ENCODE measurements at places on chromosomes 5 and 9. TPM values are rescaled to one million over a fixed set of nuclear protein-coding genes. Genes with fewer than 3 reads are reported as not detected.

LCP2 gene
- not detected for total RNA-seq

CDC20B gene
- 0.13 TPM for total RNA-seq

DNA sequence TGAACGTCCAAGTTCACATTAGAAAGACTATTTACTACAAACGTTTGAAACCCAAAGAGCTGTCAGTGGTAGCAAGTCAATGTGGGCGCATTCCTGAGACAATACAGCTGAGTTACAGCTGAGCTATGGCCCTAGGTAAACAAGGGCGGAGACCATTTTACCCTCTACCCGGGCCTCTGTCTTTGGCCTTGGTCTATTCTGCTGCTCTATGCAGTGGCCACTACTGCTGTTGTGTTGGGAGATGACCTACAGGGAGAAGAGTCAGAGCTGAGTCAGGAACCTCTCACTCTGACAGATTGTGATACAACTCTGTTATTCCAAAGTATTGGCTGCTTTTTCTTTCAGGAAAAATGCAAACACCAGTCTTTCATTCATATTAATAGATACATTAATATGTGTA, 700.6 kb downstream of the SEMA5A start:
- DNase-seq, result no peak

DNA sequence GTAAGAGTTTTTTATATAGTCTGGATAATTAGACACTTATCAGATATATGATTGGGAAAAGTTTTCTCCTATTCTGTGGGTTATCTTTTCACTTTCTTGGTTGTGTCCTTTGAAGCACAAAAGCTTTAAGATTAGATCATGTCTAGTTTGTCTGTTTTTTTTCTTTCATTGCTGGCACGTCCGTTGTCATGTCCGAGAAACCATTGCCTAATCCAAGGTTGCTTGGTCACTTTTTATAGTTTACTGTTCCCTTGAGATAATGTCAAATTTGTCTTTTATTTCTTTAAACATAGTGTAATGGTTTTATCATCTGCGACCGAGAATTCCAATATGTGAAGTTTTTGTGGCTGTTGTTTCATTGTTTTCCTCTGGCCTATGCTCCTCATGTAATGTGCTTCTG, 28.8 kb downstream of the GARNL3 start:
- no peak for DNase-seq

DNA sequence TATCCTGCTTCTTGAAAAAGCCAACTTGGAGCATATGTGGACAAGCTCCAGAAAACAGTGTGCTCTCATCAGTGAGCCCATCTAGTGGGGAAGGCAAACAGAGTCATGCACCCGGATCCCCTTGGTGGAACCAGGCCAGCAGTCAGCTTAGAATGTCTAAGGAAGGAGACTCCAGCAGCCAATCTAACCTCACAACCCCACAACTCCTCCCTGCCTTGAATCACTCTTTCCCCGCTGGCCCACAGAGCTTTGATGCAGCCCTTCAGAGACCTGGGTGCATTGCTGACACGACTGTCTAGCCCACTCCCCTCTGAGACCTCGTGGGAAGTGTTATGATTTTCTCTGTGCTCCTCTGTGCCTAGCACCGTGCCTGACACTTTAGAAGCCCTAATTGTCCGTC, 623.7 kb downstream of the BNC2 start:
- no peak for DNase-seq

DNA sequence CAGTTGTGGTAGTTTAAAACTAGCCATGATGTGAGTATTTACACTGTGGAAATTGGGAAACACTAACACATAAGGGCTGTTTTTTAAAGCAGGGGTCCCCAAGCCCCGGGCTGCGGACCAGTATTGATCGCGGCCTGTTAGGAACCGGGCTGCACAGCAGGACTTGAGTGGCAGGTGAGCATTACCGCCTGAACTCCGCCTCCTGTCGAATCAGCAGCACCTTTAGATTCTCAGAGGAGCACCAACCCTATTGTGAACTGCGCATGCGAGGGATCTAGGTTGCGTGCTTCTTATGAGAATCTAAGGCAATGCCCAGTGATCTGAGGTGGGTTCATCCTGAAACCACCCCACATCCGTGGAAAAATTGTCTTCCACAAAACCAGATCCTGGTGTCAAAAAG, 127.8 kb downstream of the PCSK5 start:
- DNase-seq, result peak; percentile 50

DNA sequence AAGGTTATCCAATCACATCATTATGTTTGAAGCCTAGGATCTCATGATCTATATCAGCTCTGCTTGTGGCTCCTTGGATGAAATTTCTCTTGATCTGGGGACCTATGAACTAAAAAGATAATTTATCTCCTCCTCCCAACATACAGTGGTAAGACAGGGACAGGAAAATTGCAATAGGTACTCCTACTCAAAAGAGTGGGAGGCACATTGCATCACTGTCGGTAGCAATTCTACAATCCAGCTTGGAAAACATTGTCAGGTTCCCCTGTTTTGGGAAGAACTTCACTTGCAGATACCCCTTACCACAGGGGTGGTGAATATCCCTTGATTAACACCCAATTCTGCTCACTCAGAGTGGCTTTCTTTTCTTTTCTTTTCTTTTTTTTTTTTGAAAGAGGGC, 107.7 kb downstream of the HSPA4 start:
- no peak for DNase-seq

DNA sequence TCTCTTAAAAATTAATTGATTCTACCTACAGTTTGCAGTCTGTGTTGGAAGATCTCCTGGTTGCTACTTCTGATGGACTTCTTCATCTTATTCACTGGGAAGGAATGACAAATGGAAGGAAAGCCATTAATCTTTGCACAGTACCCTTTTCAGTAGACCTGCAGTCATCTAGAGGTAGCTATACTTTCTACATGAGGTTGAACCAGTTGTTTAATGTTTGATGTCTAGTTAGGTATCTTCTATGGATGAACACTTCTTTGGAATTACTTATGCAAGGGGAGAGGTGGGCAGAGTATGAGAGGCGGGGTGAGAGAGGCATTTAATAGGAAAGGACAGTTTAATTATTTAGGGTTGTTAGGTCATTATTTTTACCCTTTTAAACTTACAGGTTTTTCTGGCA, 91.2 kb downstream of the RIC1 start:
- no peak for DNase-seq

DNA sequence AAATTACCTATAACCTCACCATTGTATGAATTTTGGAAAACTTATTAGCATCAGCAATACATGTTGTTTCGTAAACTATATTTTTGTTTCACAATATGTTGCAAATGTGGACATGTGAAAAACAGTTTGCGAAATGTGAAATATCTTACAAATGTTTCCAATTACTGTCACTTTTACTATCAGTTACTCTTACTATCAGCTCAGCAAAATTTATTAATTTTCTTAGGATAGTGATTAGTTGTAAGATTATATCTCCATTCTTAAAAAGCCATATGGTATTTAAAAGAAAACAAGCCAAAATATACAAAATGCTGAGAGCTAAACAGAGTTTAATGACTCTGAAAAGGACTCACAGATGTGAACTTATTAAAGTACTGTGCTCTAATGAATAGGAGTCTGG, 111.9 kb upstream of the LPAR1 start:
- no peak for DNase-seq

MRRF gene
- total RNA-seq, result 25.2 TPM

COL15A1 gene
- total RNA-seq, result 0.27 TPM

DNA sequence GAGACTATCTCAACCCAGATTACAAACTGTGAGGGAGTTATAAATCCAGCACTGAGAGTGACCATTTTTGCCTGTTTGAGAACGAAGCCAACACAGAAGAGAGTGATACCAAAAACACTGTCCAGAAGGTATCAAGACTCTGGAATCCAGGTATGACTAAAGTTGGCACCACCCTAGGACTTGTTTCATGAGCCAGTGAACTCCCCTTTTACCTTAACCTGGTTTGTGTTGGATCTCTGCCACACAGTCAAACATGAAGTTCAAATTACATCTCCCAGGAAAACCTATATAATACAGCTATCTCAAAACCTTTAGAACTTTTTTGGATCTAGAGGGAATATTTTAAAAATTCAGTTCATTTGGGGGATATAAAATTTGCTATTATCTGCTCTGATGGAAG, 11.4 kb downstream of the ZBTB5 start:
- no peak for DNase-seq

DNA sequence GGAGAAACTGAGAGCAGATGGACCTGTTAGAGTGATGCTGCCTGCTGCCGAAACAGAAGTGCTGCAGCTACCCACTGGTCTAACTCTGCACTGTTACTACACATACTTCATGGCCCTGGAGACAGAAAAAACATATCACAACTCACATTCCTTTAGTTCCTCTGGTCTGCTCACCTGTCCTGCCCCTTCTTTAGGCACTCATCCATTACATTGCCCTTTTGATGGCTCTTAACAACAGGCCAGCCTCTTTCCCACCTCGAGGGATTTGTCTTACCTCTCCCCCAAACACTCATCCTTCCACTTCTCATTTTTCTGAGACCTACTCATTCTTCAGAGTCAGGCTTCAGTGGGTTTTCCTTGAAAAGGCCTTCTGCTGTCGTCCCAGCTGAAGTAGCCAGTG, 49.2 kb downstream of the KCTD16 start:
- no peak for DNase-seq

GRCh38 chr9:115495052-115495635, 377.2 kb upstream of the TNC start:
- DNase-seq, result no peak

GRCh38 chr9:3863686-3864085, 337.9 kb upstream of the RFX3 start:
- DNase-seq, result no peak

LVRN gene
- 0.38 TPM for total RNA-seq

ZFP37 gene
- total RNA-seq, result 4.2 TPM

FLT4 gene
- 5.0 TPM for total RNA-seq

DNA sequence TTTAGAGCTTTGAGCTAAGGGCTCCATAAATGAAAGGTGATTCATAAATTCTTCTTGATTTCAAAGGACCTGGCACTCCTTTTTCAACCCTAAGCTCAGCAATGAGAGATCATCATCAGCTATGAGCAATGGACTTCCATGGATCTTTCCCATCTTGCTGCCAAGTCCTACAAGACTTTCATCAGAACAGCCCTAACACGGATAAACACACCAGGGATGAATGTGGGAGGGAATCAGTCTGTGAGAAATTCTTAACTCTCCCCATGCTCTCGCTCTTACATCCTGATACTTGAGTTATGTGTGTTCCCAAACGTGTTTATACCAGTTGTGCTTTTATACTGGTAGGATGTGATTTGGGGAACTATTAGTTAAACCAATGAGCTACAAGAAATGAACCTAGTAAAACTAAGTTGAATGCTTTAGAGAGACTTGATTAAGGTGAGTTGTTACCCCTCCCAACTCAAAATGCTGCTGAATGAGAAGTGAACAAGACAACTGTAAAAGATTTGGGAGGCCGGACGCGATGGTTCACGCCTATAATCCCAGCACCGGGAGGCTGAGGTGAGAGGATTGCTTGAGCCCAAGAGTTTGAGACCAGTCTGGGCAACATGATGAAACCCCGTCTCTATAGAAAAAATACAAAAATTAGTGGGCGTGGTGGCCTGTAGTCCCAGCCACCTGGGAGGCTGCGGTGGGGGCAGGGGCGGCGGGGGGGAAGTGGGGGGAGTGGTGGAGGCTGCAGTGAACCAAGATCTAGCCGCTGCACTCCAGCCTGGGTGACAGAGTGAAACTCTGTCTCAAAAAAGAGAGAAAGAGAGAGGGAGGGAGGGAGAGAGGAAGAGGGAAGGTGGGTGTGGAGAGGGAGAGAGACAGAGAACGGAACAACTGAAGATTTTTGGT, 5.2 kb upstream of the RPL26L1 start:
- DNase-seq, result no peak

DNA sequence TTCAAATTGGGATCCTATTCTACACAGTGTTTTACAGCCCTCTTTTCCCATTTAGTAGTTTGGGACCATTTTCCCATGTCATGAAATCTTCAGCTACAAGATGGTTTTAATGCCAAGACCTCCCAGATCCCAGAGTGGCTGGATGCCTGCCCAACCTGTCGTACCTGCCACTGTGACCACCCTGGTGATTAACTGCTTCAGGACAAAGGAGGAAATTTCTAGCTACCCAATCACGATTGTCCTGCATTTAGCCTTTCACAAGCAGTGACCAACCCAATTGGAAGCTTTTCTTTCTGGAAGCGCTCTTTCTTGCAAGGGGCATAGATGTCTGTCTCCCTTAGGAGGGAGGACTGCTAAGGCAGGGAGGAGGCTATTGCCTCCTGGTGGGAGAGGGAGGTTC, 13.8 kb downstream of the IL9 start:
- DNase-seq, result no peak

- no peak for DNase-seq
Measured at GRCh38 chr5:115859378-115859777, 17.6 kb downstream of the AP3S1 start.

PLPP7 gene
- 2.8 TPM for total RNA-seq

- no peak for DNase-seq
Measured at GRCh38 chr5:176550275-176550831, 1.2 kb downstream of the CDHR2 start.

DNA sequence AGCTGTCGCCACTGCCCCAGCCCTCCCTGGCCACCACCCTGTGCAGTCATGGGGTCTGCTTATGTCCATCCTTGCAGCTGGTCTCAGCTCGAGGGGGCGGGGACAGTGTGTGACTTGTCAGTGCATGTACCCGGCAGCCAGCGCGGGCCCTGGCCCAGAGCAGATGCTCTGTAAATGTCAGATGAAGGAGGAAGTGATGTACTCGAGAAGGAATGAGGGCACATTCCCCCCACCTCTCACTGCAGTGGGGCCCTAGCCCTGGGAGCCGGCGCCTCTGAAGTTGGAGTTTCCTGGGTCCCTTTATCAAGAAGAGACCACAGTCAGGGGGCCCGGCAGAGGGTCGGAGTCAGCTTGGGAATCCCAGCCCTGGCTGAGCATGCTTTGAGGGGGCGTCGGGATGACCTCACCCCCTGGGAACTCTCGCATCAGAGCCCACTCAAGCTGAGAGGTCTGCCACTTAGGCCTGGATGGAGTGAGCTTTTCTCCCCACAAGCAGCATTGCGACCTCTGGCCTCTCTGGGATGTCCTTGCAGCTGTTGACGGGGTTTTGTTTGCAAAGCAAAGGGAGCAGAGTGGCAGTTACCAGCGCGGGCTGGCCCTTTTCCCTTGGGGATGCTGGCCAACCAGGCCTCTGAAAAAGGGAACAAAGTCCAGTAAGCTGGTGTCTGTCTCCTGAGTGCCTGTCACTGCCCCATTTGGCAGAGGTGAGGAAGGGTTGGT, 19.0 kb downstream of the NEURL1B start:
- peak; percentile 85 for DNase-seq

LEAP2 gene
- total RNA-seq, result 1.2 TPM

MAMDC2 gene
- 2.5 TPM for total RNA-seq

DNA sequence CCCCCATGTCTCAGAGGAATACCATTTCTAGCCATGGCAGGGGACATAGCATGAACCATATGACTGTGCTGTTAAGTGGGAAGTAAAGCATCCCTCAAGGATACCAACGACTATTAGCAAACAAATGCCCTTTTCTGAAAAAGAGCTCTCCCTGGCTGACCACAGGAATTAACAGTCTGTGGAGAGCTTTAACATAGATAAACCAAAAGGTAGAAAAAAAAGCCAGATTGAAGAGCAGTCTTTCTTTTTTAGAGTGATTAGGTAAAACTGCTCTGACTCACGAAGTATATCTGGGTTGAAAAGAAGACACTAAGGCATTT, 532.7 kb upstream of the DMAC1 start:
- DNase-seq, result no peak

- no peak for DNase-seq
Measured at GRCh38 chr9:87206064-87206661, 258.9 kb upstream of the GAS1 start.

GRCh38 chr9:126049896-126050604, 276.6 kb upstream of the MVB12B start:
- DNase-seq, result no peak
